Retinal pigment epithelial cell (primary cell): ENCODE measurements at places on chromosomes 5 and 9.

- DNase-seq, result no peak
These were observed 18.8 kb downstream of the FAM163B start for GRCh38 chr9:133590231-133590855.

- DNase-seq, result peak; percentile 2
These were observed 64.4 kb downstream of the C9orf85 start for GRCh38 chr9:71975833-71976232.

DNA sequence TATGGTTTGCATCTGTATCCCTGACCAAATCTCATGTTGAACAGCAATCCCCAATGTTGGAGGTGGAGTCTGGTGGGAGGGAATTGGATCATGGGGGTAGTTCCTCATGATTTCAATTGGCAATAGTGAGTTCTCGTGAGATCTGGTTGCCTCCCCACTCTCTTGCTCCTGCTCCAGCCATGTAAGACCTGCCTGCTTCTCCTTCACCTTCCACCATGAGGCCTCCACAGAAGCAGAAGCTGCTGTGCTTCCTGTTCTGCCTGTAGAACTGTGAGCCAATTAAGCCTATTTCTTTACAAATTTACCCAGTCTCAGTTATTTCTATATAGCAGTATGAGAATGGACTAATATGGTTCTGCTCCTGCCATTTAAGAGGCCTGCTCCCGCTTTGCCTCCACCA, 32.9 kb downstream of the SCAI start:
- no peak for DNase-seq

DNA sequence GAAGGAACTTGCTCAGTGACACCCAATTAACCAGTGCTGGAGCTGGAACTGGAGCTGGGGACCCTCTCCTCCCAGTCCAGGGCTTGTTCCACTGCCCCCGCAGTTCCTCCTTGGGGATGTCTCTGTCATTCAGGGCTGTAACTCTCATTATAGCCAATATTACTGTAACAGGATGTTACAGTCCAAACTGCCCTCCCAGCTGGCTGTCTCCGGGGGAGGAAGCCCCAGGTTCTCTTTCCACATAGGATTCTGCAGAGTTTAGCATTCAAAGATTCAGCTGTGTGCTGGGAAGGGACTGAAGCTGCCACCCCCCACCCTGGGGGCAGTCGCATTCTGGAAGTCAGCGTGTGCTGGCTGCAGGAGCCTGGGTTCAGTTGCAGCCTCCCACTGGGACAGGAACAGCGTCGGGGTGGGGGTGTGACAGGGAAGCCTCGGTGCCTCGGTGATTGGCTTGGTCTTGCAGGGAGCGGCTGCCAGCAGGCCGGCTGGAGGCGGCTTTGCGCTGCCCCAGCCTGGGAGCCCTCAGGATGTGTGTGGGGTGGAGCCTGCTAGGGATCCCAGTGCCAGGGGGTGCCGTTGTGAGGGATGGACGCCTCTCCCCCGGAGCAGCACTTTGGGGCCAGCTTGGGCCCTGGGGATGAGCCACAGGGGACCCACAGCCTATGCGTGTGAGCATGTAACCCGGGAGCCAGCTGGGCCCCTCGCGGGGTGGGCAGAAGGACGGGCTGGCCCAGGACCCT, 101.1 kb downstream of the RGS3 start:
- DNase-seq, result peak; percentile 52

- DNase-seq, result no peak
These were observed 17.1 kb upstream of the QSOX2 start for GRCh38 chr9:136262671-136263178.

DNA sequence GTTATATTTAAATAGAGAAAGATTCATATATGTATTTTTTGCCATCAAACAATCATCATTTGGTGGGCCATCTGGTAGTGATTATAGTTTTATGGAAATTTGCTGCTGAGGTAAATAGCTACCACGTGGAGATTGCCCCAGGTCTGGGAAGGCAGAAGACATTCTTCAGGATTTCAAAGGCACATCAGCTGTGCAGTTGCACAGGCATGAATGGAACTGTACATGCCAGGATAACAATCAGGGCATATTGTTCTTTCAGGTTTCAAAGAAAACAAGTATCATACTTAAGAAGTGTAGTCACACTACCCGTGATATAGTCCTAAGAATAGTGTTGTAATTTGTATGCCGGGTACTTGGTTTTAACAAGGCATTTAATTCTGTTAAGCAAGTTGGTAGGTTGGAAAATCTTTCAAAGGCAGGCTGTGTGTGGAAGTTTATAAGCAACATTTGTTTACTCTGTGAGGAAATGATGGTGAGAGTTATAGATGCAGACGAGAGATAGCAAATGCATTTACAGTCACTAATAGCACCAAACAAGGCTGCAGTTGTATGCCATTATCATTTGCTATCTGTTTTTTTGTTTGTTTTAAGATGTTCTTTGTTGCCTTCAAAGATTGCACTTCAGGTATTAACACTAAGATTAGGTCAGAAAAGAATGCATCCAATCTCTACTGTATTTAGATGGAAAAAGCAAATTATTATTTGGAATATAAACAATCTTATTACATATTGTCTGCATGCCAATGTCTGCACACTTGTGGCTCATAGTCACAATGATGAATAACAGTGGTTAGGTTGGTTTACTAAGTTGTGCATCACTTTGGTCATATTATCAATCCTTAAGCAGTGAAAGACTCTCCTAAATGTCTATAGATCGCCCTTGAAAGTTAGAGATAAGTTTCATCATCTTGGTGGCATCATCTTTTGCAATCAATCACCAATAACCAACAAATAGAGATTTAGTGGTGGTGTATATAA, 55.3 kb downstream of the RPS23 start:
- peak; percentile 15 for DNase-seq

DNA sequence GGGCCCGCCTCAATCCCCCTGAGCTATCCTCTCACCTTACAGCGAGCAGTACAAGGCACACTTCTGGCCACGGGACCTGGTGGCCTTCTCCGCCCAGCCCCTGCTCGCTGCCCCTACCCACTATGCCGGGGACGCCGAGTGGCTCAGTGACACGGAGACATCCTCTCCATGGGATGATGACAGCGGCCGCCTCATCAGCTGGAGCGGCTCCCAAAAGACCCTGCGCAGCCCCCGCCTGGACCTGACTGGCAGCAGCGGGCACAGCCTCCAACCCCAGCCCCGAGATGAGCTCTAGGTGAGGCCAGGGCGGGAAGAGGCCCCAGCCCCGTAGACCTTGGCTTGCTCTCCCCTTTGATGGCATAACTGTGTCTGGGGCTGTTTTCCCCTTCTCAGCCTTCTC, 15.0 kb downstream of the CERCAM start:
- DNase-seq, result no peak

DNA sequence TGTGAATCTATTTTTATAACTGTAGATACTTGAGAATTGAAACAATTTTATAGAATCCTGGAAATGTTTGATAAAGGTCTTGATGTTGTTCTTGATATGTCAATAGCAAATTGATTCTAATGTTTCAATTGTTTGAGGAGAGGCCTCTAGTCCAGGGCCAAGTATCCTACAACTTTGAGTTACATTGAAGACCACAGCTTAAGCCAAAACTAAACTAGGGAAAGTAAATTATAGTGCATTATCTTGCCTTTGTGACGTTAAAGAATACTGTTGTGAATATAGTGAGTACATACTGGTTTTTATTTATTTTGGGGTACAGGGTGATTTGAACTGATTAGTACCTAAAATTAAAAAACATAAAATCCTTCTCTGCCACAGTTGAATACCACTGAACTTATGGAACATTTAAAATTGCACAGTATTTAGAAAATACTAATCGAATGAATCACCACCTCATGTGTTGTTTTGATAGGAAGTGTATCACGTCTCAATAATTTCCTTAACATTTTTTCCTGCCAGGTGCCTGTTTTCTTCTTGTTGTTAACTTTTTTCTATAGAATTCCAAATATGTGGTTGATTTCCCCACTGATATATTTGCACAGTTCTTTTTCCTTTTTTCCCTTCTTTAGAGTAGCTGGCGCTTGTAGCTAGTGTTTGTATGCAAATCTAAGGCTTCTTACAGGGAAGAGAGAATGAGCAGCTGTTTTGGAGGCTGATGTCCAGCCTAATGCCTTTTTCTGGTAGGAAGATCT, 12.5 kb downstream of the ARHGEF28 start:
- DNase-seq, result peak; percentile 70

DNA sequence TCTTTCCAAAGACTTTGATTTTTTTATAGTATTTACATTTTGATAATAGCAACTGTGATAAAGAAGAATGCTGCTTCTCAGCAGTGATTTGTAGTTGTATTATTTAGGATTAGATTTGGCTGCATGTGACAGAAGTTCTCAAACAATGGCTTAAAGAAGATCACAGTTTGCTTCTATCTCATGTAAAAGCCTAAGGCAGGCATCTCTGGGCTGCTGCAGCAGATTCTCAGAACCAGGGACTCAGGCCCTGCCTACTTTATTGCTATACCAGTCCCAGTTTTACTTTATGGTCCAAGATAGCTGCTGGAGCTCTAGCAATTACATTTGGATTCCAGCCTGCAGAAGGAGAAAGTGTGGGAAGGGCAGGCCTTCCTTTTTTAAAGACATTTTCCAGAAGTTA, 8.8 kb upstream of the SNX2 start:
- no peak for DNase-seq

GRCh38 chr9:3903273-3903672, 377.5 kb upstream of the RFX3 start:
- DNase-seq, result no peak

DNA sequence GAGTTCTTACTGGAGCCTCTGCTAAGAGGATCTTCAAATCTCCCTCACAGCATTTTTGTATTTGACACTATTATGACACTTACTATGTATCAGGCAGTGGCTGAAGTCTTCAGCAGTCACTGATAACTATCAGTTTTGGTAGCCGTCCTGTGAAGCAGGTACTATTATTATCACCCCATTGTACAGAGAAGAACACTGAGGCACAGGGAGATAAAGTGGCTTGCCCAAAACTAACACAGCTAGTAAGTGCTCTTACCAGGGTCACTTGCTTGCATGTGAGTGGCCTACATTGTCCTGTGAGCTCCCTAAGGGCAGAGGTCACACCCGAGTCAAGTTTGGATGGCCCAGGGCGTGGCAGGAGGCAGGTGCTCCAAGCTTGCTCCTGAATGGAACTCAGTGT, 16.8 kb downstream of the GABBR2 start:
- no peak for DNase-seq
